Stomach (tissue), 19 donors: ENCODE measurements at places on chromosomes 7 and 10. TPM values are rescaled to one million over a fixed set of nuclear protein-coding genes. Genes with fewer than 3 reads are reported as not detected.

The CALHM1 gene
- not detected for total RNA-seq

The PHYH gene
- total RNA-seq, result 9.6 TPM

The MAGI2 gene
- total RNA-seq, result 14.3 TPM

DNA sequence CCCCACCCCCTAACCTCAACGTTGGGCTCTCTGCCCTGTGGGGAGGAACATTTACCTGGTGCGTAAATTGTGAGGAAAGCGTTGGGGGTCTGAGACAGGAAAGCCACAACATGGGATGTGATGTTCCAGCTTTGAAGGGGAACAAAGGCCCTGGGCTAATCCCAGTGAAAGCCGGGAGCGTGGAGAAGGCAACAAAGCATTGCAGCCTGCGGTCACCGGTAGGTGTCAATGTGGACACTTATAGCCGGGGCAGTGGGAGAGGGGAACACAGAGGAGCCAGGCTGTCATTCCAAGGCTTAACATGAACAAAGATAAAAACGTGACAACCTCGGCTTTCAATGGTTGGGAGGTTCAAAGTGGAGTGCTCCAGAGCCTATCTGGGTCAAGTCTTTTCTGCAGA lies 12.7 kb downstream of the PTF1A start:
- no peak for DNase-seq

GRCh38 chr10:132040046-132040445 lies 25.7 kb upstream of the JAKMIP3 start:
- no peak for DNase-seq

- no peak for DNase-seq
Measured at GRCh38 chr7:93475811-93476210, 98.7 kb downstream of the CALCR start.

DNA sequence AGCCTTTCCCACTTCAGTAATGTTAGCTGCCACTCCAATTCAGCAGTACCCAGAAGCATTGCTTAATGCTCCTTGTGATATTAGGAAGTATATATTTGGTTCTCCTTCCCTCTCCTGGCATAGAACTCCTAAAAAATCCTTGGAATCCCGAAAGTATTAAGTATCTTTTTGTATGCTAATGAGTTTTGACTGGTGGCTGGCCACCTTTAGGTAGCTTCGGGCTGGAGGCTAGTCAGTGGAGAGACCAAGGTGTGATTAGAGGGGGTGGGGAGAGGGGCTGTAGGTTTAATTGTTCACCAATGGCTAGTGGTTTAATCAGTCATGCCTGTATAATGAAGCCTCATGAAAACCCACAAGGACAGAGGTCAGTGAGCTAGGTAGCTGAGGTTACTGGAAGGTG lies 12.2 kb downstream of the COMTD1 start:
- peak; percentile 2 for DNase-seq
